ENCODE measurements at places on chromosomes 11 and 22. TPM values are rescaled to one million over a fixed set of nuclear protein-coding genes. Genes with fewer than 3 reads are reported as not detected.

DCDC1 gene
- total RNA-seq: 0.29 TPM

OR10A2 gene
- not detected for total RNA-seq

TIGD3 gene
- total RNA-seq: 1.1 TPM

TRIM29 gene
- not detected for total RNA-seq

GRCh38 chr11:9028581-9028980 is 24.8 kb upstream of the NRIP3 start:
- no peak for DNase-seq

- DNase-seq: no peak
Observed at GRCh38 chr11:72354356-72355115, 79.8 kb downstream of the CLPB start.

DNA sequence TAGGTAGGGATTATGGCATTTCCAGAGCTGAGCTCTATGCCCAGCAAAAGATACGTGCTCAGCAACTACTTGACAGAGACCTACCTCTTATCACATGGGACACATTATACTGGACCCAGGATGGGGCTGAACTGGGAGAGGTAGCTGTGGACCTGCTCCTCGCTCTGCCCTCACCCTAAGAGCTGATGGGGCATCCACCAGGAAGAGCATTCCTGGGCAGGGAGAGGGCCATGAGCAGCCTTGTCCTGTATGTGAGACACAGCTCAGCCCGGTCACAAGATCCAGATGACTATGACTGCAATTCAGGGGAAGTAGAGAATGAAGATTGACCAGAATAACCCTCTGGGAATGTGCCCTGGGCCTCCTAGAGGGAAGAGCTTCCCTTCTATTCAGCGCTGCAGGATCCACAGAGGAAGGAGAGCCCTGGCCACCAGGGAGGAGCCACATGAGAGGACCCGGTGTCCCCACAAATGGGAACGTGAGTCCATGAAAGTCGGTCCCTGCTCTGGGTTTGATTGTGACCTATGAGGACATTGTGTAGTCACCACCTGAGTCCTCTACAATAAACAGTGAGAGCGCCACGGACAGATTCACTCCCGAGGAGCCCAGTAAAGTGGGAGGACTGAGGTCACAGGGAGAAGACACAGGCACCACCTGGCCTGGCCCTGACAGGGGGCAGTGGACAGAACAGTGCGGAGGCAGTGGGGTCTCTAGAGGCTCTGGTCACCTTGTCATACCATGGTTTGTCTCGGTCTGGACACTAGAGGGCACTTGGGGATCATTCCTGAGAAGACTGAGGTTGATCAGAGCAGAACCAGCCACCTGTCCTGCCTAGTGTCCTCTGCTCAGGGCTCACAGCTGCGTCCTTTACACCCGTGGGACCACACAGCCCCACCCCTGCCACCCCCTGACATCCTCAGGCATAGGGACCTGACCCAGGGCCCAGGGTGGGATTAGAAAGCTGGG is 99.5 kb downstream of the ZNF280B start:
- DNase-seq: no peak

GRCh38 chr22:29604076-29604360 is 585 bp downstream of the NF2 start:
- peak; percentile 65 for DNase-seq

GRCh38 chr11:95138448-95138847 is 48.8 kb downstream of the ENDOD1 start:
- DNase-seq: no peak

- DNase-seq: no peak
Observed at GRCh38 chr11:35507688-35508087, 17.7 kb downstream of the PAMR1 start.

DNA sequence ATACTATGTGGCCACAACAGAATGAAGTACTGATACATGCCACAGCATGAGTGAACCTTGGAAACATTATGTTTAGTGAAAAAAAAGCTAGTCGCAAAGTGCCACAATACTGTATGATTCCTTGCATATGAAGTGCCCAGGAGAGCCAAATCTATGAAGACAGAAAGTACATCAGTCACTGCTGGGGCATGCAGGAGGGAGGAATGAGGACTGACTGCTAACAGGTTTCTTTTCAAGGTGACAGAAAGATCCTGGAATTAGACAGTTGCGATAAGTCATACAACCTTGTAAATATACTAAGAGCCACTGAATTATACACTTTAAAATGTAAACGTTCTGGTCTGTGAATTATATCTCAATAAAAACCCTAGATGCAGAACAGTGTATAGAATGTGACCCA is 11.8 kb upstream of the C11orf91 start:
- DNase-seq: no peak

GRCh38 chr22:26672060-26672471 is 14.7 kb downstream of the MIAT start:
- DNase-seq: no peak

DNA sequence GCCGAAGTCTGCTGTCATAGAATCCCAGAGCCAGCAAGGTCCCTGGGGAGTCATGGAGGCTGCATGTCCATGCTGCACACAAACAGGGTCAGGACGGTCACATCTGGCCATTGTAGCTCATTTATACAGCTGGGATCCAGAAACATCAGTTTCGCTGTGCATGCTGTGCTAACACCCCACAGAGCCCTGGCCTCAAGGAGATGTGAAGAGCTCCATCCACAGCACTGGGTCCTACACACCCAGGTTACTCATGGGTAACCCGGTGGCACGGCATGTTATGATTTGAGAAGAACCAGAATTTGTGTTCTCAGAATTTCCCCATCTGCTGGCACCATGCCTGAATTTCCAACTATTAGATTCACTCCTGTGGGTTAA is 146.3 kb upstream of the ARHGAP20 start:
- DNase-seq: no peak

DNA sequence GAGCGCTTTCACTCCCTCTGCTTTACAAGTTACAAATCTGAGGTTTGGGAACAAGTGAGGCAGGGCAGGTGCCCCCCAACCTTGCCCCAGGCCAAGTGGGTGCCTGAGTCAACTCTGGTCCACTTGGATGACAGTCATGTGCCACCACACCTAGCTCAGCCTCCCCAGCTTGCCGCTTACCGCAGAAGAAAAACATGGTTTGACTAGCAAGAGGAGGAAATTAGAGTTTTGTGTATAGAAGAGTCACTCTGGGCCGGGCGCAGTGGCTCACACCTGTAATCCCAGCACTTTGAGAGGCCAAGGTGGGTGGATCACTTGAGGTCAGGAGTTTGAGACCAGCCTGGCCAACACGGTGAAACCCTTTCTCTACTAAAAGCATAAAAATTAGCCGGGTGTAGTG is 27.7 kb upstream of the CHKA start:
- no peak for DNase-seq

DNA sequence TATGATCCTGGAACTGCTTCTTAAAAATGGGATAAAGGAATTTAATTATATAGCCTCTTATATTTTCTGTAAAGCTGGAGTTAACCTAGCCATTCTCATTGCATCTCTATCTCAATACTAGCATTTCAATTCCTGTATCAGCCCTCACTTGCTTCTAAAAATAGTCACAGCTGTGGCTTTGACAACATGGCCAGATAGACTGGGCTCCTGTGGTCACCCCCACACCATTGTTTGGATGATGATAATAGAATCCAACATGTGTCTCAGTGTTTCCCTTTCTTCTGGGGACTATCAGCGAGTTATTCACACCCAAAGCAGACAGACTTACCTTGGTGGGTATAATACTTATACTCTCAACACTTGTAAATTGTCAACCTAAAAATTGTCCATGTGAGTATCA is 6.9 kb downstream of the VWA5A start:
- DNase-seq: no peak

- no peak for DNase-seq
Observed at GRCh38 chr22:23218867-23219251, 38.5 kb downstream of the BCR start.

DNA sequence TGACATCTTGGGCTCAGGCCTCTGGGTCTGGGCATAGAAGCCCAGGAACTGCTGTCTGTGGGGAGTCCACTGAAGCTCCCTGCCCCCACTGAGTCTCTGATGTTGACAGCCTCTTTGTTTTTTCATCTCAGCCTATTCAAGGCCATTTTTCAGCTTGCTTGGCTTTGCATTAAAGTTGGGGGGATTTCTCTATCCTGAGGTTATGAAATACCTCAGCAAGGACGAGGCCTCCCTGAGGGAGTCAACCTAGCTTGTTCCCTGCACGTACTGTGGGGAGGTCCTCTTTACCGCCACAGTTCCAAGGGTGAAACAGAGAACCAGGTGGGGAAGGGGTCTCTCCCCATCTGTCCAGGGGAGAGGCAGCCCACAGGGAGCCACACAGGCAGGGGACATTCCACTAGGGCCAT is 8.4 kb downstream of the KCNQ1OT1 start:
- DNase-seq: no peak

DNA sequence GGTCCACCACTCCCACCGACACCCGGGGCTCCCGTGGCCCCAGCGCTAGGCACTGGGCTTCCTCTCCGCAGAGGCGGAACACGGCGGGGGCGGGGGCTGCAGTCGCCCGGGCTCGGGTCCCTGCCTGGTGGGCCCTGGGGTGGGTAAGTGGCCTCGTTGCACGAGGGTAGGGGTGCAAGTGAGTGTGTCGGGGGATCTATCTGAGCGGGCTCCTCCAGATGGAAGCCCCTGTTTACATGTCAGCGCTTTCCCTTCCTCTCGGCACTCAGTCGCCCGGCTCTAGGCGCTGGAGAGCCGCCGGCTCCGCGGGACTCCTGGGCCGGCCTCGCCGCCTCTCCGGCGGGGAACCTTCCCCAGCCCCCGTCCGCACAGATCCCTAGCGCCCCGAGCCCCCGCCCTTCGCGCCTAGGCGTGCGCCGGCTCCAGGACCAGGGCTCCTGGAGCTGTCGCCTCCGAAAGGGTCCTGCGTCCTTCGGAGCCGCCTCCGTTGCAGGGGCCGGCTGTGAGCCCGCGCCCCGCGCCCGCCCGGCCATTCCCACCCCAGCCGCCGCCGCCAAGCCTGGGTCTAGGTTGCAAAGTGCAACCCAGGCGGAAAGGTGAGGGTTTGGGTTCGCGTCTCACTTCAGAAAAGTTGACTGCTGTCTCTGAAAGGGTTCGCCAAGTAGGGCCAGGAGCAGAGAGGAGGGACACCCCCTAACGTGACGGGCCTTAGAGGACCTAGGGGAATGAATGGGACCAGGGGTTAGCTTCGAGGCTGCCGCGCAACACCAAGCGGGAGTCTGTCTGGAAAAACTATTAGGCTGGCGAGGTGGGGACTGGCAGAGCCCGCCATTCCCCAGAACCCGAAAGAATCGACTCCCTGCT is 978 bp downstream of the FLI1 start:
- peak; percentile 26 for DNase-seq

- DNase-seq: no peak
Observed at GRCh38 chr11:11579012-11579988, 42.5 kb downstream of the GALNT18 start.

- no peak for DNase-seq
Observed at GRCh38 chr22:40753114-40753513, 66.0 kb downstream of the SLC25A17 start.

DNA sequence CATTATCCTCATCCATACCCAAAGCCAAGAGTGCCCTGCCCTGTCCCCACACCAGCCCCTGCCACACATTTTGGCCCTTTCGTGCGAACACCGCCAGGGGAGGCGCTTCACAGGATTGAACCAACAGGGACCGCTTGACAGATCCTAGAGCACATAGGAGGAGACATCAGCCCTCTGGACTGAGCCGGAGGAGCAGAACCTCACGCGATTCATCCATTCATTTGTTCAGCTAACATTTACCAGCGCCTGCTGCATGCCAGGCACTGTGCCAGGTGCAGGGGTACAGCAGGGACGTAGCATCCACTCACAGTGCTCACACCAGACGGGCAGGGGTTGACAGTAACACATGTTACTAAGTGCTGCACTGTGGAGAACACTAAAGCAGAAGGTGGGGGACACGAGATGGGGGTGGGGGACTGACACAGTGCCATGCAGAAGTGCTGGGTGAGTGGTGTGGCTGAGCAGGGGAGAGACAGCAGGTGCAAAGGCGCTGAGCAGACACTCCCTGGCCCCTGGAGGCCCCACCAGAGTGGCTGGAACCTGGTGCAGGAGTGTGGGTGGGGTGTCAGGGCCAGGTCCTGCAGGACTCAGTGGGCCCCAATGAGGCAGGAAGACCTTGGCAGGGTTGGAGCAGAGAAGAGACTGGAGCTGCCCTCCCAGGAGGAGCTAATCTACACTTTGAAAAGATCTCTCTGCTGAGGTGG is 3.4 kb downstream of the GNAZ start:
- DNase-seq: no peak

- no peak for DNase-seq
Observed at GRCh38 chr22:50440544-50441249, 34.1 kb downstream of the SBF1 start.

- DNase-seq: no peak
Observed at GRCh38 chr22:29044657-29045176, 16.9 kb downstream of the C22orf31 start.

DNA sequence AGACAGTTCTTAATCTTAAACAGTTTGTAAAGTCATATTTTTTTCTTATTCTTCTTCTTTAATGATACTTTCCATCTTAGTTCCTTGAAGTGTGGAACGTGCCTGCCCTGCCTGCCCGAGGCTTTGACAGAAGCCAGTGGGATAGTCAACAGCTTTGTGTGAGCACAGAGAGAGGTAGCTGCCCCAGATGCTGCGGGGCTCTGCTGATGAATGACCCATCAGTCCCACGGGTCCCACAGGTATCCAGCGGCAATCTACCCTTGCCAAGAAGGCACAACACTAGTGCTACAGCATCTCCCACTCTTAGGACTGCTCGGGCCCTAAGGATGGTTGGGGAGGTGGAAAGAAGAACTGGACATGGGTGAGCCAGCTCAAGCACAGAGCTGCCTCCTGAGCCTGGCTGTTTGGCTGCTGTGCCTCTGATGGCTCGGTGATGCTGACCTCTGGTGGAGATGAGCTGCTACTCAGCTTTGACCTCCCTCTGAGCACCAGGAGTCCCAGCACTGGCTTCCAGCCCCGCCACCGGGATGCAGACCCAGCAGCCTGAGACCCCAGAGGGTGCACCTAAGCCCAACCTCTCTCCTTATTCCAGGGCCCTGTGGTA is 11.8 kb upstream of the APLNR start:
- DNase-seq: no peak

DNA sequence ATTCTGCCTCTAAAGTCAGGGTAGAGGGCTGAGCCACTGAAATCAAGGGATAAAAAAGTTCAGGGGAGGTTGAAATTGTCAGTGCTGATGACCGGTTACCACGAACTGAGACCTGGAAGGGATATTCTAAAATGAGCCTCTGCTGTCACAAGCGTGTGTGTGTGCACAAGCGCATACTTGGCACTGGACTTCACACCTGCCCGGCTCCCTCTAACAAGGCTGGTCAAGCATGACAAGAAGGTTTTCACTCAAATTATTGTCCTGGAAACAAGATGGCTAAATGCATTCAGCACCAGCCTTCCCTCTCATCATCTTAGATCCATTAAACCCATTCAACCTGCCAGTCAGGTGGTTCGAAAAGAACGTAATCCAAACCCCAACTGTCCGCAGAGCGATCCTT is 54.8 kb upstream of the CECR2 start:
- no peak for DNase-seq

DNA sequence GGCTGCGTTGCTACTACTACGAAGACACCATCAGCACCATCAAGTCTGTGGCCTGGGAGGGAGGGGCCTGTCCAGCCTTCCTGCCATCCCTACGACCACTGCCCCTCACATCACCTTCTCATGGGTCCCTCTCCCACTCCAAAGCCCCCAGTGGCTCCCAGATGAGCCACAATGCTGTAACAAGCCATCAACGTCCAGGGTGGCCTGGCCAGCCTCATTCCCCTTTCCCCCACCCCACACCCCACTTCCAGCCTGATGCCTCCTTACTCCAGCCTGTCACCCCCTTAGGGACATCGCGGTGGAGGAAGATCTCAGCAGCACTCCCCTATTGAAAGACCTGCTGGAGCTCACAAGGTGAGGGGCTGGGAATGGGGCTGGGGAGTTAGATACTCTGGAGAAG is 14.9 kb downstream of the NCF4 start:
- no peak for DNase-seq

GRCh38 chr11:74650498-74650897 is 58.1 kb downstream of the POLD3 start:
- no peak for DNase-seq

Data from CD4-positive, alpha-beta memory T cell (primary cell).